Memory B cell (primary cell): ENCODE measurements at places on chromosomes 11 and 22.

GRCh38 chr11:124656774-124657630 lies 16.5 kb downstream of the SIAE start:
- DNase-seq: no peak

DNA sequence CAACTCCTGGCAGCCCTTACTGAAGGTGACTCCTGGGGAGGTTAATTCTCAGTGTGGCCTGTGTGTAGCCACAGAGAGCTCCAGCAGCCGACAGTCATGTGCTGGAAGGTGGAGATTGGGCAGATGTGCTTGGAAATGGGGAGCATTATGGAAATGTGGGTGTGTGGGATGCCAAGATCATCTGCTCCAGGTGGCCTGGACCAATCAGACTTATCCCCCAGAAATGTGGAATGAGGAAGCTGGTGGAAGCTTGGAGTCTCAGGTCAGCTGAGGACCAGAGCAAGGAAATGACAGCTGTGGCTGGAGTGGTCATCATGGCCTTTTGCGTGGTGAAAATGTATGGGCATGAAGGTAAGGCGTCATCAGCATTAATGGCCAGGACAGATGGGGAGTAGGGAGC lies 234.0 kb downstream of the MIAT start:
- DNase-seq: no peak

DNA sequence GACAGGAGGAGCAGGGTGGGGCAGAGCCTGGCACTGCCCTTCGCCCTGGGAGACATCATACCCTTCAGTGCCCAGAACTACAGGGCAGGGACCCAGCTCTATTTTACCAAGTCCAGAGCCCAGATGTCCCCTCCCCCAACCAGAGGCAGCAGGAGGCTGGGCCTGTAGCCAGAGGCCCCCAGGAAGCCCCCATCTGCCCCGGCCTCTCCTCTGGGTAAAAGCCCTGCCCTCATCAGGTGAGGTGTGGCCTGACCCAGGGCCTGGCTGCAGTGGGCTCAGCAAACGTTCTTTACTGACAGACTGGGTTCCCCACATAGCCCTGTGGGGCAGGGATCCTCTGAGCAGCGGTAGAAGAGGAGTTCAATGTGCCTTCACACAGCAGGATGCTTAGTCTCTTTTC lies 51.8 kb upstream of the SLC22A12 start:
- no peak for DNase-seq

DNA sequence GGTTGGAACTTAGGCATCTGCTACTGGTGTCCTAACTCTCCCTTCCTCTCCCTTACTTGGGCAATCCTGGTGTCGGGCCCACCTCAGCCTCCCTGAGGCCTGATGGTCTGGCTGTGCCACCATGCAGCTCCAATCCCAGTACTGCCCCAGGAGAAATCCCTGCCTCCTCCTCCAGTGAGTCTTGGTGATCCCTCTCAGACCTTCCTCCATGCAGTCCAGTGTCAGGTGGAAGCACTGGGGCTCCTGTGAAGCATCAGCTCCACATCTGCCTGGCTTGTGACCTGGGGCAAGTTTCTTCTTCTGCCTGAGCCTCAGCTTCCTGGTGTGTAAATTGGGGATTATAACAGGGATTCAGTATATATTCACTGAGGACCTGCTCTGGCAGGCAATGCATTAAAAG lies 1.8 kb upstream of the PELI3 start:
- DNase-seq: no peak

DNA sequence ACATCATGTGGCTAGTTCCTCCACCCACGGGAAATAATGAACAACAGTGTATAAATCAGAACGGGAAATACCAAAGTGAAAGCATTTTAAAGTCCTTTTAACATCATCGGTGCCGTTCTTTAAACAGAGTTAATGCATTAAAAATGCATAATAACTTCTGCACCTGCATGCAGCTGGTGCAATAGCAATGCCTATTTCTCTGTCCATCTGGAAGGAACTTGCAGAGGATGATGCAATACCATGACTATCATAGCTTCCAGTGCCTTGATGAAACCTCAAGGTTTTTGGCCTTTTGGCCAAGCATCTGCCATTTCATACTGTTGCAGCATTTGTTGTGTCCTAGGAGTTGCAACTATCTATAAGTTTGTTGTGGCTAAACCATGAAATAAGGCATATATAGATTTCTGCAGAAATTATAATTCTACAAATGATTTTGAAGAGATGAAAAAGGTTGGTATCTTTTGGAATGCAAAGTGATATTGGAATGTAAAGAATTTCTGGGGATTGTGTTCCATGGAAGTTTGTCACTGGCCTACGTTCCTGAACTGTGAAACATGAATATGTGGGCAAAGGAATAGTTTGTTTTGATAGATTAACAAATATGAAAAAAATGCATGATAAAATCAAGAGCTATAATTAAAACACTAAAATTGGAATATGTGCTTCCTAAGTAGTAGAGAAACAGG lies 9.8 kb upstream of the EIF3F start:
- no peak for DNase-seq

- DNase-seq: no peak
These were observed 17.6 kb downstream of the F2 start for GRCh38 chr11:46736615-46737014.

DNA sequence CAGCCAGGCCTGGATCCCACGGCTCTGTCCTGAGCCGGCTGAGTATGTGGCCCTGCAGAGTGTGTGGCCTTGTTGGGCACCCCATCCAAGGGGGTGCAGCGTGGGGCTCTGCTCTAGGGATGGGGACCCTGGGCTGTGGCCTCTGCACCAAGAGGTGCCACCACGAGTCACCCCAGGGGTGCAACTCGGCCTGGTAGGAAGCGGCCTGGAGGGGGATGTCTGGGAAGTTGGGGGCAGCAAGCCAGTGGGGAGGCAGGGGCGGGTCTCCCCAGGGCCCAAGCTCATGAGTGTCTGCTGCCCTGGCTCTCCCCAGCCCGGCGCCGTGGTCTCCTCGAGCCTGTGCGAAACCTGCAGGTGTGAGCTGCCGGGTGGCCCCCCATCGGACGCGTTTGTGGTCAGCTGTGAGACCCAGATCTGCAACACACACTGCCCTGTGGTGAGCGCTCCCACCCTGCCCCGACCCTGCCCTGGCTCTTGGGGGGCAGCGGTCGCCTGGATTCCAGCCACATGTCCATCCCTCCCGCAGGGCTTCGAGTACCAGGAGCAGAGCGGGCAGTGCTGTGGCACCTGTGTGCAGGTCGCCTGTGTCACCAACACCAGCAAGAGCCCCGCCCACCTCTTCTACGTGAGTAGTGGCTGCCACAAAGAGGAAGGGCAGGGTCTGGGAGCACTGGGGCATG lies 24.2 kb upstream of the MUC5B start:
- no peak for DNase-seq

DNA sequence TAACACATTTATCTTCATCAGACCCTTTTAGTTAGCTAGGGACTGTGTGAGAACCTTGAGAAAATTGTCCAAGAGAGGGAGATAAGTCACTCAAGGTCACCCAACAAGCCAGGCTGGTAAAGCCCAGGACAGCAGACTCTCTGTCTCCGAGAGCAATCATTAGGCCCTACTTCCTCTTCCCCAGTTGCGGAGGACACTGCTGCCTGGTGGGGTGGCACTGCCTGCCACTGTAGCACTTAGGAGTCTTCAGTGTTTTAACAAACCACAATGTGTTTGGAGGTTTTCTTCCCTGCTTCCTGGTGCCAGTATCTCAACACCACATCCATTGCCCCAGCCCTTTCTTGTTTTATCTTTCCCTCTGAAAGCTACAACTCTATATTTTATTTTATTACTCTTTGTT lies 132.1 kb upstream of the LDLRAD3 start:
- DNase-seq: no peak

DNA sequence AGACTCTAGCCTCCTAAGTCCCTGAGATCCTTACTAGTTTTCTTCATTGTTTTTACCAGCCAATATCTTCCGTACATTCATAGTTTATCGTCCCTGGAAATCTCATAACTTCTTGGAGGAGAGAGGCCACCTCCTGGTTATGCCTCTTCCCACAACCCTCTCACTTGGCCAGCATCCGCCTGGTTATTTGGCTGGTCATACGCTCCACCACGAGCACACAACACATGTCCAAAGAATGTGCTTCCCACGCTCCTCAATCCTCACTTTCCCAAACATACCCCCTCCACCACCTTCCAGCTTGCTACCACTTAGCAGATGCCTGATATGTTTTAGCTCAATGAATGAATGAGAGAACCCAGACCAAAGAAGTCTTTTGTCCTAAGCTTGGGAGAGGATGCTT lies 83.5 kb upstream of the EIF3D start:
- no peak for DNase-seq

DNA sequence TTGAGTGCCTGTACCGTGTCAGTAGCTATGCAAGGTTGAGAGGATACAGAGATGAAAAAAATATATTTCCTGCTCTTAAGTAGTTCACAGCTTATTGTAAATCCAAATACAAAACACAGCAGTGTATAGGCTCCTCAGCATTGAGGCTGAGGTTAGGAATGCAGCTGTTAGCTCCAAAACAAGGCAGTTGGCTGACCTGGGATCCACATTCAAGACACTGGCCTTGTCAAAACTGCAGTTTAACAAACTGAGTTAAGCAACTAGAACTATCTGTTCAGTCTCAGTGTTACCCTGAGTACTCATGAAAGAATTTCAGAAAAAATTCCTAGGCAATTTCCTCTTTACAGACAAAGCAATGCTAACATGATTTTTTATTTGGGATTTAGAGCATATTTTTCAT lies 42.8 kb downstream of the REXO2 start:
- DNase-seq: no peak

DNA sequence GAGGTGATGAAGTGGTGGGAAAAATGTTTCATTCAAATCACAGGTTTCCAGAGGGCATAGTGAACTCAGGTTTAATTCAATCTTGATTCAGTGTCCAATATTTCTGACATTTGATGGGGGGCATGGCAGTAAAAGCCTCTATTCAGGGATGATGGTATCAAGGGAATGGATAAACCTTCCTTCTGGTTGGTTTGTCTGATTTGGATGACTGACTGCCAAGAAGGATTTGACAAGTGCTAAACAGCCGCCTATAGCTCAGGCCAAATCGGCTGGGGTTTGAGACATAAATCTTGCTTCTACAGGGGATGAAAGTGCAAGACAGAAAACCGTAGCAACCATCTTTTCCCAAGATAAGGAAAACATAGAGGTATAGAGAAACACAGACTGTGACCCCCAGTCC lies 121.8 kb upstream of the C11orf87 start:
- no peak for DNase-seq

GRCh38 chr11:85751724-85752123 lies 59.2 kb downstream of the SYTL2 start:
- DNase-seq: no peak

GRCh38 chr11:85750646-85751045 lies 60.3 kb downstream of the SYTL2 start:
- no peak for DNase-seq

GRCh38 chr11:100680070-100680469 lies 7.0 kb upstream of the ARHGAP42 start:
- DNase-seq: no peak

GRCh38 chr11:78476066-78476465 lies 58.4 kb upstream of the GAB2 start:
- DNase-seq: no peak

DNA sequence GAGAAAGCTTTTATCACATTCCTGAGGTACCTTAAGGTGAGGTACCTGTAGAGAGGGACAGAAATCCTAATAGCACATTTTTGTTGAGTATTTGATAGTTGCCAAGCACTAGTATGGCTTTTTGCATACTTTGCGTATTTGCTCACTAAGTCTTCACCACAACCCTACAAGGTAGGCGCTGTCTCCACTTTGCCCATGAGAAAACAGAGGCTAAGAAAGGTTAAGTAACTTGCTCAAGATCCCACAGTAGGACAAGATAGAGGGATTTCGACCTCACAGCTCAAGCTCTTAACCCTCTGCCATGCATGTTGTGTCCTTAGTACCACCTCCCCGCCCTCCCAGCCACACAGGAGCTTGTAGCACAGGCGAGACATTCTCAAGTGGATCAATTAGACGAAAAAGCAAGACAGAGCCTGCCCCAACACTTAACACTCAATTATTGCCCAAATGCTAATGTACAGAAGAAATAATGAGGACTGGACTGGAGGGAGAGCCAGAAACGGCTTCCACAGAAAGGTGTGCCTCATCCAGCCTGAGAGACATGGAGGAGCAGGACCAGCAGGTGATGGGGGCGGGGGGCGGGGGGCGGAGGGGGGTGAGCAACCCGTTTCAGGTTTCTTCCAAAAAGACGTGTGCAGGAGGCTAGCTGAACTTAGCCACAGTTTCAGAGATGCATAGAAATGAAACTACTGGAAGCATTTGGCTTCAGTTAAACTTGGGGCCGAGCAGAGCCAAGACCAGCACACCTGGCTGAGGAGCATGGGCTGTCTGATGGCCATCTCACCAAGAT lies 26.7 kb upstream of the CD44 start:
- DNase-seq: no peak

DNA sequence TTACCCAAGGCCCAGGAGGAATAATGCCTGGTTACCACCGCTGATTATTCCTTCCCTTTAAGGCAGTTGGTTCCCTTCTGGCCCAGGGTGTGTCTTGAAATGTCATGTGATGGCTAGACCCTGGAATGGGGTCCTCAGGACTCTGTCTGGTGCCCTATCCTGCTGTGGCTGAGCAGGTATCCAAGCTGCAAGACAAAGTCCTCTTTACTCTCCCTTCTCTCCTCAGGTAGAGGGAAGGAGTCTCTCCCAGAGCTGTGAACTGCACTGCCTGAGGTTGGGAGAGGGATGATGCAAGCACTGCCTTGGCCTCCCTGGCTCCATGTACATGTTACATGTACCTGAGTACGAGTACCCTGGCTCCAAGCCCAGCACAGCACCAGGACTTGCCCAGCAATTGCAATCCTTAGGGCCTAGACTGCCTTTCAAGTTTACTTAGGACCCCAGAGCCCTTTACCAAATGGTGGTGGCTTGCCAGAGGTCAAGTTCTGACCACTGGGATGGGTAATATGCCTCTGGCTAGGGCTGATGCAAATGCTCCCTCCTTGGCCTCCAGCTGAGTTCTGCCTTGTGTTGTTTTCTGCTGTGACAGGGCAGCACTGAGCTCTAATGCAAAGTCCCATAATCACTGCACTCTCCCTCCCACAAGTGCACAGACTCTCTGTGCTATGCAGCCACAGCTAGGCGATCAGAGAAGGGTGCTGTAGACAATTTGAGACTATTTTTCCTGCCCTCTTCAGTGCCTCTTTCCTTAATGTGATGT lies 20.7 kb upstream of the AQP11 start:
- DNase-seq: no peak

DNA sequence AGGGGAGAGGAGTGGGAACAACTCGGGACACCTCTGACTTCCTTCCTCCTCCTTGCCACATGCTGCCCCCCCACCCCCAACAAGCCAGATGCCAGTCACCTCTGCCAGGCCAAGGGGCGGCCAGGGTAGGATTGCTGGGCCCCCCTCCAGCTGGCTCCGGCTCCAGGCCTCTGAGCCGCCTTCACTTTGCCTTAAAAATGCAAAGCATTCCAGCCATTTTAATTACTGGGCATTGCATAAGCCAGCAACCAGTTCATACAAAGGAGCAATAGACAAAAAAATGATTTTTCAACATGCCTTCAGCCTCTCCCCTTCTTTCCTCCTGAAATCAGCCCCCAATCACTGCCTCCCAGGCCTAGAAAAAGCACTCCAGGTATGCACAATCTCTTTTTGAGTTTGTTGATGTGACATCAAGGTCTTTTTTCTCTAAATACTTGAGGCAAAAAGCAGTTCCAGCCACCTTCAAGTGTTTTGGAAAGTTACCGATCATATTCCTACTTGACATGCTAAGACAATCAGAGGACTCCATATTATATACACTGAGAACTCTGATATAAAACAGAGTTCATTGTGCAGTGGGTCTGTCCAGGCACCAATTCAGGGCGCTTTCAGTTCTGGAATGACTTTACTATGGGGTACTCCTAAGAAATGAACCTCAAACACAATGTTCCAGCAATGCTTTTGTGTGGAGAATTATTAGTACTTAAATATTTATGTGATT lies 12.4 kb upstream of the TIMP3 start:
- DNase-seq: no peak
